ENCODE measurements at places on chromosomes 3 and 15.

DNA sequence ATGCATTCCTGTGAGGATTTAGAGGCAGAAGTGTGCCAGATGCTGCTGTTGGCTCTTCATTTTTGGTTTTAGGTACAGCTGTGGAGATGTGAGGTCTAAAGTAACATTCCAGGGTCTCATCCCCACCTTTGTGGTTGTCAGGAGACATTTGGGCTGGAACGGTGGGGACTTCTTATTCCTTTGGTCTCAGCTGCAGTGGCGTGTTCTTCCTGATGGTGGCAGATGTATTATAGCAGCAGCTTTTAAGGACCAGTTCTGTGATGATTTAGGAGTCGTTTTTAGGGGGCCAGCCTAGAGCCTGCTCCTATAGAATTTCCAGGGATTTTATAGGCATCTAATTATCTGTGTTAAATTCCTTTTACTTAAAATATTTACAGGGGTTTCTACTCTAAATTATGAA is 221.0 kb upstream of the EOMES start:
- DNase-seq, result no peak

GRCh38 chr3:129672412-129672811 is 65.9 kb upstream of the PLXND1 start:
- DNase-seq, result no peak

- no peak for DNase-seq
Observed at GRCh38 chr3:56342475-56342874, 125.8 kb downstream of the ERC2 start.

DNA sequence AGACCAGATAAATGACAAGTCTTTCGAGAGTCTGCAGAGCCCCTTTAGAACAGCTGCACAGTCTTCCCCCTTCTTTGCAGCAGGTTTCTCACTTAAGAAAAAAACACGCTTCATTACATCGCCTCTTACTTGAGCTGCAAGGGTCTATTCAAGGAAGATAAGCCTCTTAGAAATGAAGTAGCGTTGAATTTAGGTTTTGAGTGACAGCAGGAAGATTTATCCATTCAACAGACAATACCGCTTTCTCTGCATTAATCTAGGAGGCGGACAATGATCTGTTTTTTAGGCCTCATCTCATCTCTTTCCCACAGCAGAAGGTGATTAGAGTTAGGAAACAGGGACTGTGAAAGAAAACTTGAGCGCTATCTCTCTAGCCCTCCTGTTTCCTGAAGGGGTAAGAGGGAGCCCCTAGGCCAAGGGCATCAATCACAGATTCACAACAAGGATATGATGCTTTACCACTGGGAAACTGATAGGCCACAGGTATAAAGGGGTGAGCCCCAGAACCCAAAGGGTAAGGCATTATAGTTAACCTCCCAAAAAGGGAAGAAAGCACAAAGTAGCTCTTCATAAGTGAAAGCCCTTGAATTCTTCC is 84.3 kb downstream of the MECOM start:
- DNase-seq, result no peak

GRCh38 chr3:131540821-131541220 is 38.0 kb upstream of the MRPL3 start:
- DNase-seq, result no peak

DNA sequence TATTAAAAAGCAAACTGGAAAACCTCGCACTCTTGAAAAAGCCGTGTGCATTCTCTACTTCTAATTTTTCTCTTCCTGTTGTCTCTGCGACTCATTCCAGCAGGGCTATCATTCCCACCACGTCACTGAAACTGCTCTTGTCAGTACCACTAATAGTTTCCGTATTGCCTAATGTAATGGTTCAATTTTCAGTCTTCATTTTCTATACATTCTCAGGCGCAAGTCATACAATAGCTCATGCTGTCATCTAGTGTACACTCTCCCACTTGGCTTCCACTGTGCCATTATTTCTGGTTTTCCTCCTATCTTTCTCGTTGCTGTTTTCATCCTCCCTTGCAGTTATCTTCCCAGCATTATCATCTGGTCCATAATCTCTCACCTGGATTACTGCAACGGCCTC is 160.2 kb downstream of the SPATA16 start:
- DNase-seq, result no peak

DNA sequence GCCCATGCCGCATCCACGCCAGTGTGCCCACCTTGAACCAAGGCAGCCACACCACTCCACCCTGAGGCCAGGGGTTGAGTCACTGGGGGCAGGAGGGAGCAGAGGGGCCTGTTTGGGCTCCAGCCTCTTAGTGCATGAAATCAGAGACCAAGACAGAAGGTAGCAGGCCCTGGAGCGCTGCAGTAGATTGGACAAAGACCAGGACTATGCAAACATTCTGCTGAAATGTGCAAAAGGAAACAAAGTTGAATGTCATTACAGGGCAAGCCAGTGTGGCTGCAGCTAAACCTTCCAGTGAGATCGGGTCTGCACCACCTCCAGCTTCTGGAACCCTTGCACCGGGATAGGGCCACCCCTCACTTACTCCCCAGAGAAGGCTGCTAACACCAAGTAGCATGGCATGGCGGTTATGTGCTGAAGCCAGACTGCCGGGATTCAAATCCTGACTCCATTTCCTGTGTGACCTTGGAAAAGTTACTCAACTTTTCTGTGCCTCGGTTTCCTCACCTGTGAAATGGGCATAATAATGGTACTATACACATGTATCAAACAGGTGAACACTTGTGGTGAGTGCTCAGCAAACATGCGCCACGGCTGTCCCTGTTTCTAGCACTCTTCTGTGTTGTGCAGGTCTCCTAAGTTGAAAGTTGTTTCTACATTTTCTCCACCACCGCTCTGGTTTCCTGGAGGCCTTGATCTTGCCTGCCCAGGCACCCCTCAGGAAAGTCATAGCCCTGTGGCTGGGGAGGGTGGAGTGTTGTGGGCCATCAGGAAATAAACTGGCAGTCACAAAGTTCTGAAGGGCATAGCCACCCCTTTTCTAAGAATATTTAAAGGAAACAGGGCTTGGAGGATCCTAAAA is 25.0 kb upstream of the GP9 start:
- peak; percentile 38 for DNase-seq

DNA sequence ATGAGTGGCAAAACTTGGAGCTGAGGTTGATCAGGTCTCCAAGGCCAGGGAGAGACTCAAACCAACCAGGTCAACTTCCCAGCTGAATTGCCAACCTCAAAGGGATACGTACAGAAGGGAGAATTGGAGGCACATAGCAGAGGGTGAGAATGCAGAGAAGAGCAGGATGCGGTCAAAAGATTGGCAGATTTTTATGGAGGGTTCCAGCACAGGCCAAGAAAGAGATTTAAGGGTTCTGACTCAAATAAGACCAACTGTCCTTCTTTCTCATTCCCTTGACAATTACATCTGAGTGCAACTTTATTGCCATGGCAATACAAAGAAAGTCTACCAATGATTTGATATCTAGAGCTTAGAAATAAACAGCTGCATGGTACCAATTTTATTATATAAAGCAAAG is 33.2 kb downstream of the SCG5 start:
- no peak for DNase-seq

GRCh38 chr15:61128896-61129295 is 100.2 kb downstream of the RORA start:
- no peak for DNase-seq

GRCh38 chr3:49470714-49471420 is 800 bp downstream of the DAG1 start:
- DNase-seq, result no peak

DNA sequence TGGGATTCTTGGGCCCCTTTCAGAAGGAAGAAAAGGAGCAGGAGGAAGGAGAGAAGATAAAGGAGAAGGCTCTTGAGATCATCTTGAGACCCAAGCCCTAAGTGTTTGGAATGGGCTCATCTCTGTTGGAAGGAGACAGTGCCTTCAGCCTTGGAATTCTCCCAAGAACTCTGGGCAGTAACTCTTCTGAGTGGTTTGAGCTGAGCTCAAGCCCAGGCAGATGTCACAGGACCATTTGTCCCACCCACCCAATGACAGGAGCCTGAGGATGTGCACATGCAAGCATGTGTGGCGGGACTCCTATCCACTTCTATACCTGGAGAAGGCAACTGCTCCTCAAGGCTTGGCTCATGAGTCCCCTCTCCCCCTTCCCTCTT is 14.6 kb upstream of the TMEM40 start:
- no peak for DNase-seq

DNA sequence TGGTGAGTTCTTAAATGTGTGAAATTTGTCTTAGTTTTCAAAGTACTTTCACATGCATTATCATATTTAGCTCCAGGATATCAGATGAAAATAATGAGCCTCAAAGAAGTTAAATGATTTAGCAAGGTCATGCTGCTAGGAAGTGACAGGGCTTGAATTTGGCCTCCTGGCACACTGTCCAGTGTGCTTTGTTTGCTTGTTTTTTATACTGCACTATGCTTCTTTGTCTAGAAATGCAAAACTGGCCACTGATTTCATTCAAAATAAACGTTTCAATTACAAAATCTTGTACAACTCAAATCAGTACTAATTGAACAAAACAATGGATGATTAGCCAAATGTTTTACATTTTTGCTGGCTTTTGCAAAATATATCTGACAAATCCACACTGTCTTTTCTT is 583.3 kb upstream of the CBLB start:
- DNase-seq, result no peak

DNA sequence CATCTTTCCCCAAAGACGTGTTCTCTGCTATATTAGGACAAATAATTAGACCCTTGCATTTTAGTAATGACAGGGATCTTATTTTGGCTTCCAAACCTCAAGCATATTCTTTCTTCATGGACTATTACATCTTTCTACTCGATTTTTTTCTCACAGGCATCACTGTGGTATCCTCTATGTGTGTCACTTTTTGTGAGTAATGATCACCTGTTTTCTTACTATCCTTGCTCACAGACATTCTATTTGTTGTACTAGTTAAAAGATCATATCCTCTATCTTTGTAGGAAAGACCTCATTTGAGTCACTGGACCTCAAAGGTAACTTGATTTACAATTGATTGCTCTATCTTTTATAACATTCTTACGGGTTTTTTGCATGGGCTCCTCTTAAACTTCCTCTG is 6.8 kb downstream of the C3orf80 start:
- DNase-seq, result no peak

DNA sequence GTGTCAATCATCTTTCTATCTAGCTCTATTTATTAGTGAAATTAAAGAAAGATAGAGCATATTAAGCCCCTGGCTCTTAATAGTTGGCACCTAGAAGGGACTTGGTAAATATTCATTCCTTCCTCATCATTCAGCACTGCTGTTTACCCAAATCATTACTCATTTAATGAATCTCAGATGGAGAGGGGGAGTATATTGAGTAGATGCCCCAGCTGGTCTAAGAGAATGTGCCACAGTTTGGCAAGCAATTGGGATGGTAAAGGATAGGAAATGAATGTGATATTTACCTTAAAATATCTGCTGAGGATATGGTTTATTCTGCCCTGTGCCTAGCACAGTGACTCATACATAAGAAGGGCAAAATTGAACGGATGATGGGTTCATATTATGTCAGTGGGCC is 6.0 kb downstream of the IL1RAP start:
- DNase-seq, result no peak

GRCh38 chr15:98860281-98861041 is 147.1 kb downstream of the PGPEP1L start:
- no peak for DNase-seq

GRCh38 chr3:12150112-12150511 is 8.6 kb downstream of the TIMP4 start:
- no peak for DNase-seq

- no peak for DNase-seq
Observed at GRCh38 chr3:12440927-12441714, 43.2 kb upstream of the TSEN2 start.

DNA sequence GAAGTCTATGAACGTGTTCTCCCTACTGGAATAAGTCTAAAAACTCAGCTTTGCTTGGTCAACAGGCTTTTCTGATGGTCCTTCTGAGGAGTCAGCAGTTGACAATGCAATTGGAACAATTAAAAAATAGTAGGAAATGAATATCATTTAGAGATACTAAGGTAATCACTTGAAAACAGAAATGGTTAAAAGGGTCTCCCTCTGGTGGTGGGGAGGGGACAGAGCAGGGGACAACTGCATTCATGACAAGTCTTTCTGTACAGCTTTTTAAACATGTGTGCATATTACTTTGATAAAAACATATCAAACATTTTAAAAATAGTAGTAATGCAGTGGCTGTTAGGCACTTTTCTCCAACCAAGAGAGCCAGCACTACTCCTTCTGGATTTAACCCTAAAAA is 119.9 kb upstream of the FHIT start:
- peak; percentile 37 for DNase-seq

- DNase-seq, result no peak
Observed at GRCh38 chr3:70985572-70985971, 598.0 kb downstream of the FOXP1 start.

GRCh38 chr3:46252980-46253379 is 10.7 kb downstream of the CCR3 start:
- no peak for DNase-seq

- DNase-seq, result no peak
Observed at GRCh38 chr3:136297826-136298225, 47.7 kb downstream of the PCCB start.

GRCh38 chr15:81000144-81000623 is 539 bp upstream of the TLNRD1 start:
- peak; percentile 28 for DNase-seq

- no peak for DNase-seq
Observed at GRCh38 chr3:50480471-50480870, 23.0 kb downstream of the CACNA2D2 start.

DNA sequence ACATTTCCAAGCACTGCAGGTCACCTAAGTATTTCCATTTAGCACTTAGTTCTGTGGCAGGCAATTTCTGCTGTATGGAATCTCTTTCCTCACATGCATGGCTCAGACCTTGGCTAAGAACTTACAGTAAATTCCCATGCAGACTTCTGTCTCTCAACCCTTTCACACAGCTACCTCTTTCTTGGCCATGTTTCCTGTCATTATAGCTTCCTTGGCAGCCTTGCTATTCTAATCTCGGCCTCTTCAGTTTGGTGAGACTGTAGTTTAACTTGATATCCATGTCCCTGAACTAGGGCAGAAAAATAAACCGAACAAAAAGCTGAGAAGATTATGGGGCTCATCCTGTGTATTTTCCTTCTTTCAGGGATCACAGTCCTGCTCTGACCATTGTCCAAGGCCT is 96.0 kb downstream of the SPATA16 start:
- DNase-seq, result no peak

GRCh38 chr3:168885028-168885427 is 778.5 kb downstream of the MECOM start:
- DNase-seq, result no peak

DNA sequence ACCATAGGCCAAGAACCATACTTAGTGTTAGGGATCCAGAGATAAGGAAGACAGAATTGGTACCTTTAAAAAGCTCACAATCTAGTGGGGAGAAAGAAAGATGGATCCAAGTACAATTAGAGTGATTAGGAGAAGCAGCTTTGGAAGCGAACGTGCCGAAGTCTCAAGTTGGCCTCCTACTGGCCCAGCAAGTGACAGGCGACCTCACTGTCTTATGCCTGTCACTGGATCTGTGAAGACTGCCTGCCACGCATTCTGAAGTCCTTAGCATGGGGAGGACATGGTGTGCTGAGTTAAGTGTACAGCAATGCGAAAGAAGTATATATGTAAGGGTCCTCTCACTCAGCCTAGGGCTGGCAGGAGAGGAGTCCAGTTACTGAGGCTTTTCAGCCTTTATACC is 141.0 kb downstream of the GABRB3 start:
- DNase-seq, result no peak
